ENCODE measurements at places on chromosomes 6 and 20. TPM values are rescaled to one million over a fixed set of nuclear protein-coding genes. Genes with fewer than 3 reads are reported as not detected.

The PRSS16 gene
- 4.0 TPM for total RNA-seq

The SEL1L2 gene
- not detected for total RNA-seq

The GSTA3 gene
- not detected for total RNA-seq

The BTN1A1 gene
- not detected for total RNA-seq

The SCRT2 gene
- not detected for total RNA-seq

The SOX4 gene
- total RNA-seq = 10.4 TPM

The NOTCH4 gene
- 0.63 TPM for total RNA-seq

The SALL4 gene
- total RNA-seq = 1.3 TPM

The APOM gene
- total RNA-seq = 3.5 TPM

The UST gene
- 5.0 TPM for total RNA-seq

The RIPPLY2 gene
- not detected for total RNA-seq

The PSMB8 gene
- total RNA-seq = 20.6 TPM

The SPAG4 gene
- total RNA-seq = 5.2 TPM

The TAF11 gene
- total RNA-seq = 21.3 TPM

The CST1 gene
- 1.5 TPM for total RNA-seq

The ANKEF1 gene
- 6.8 TPM for total RNA-seq

The SLC22A7 gene
- total RNA-seq = not detected

The GTPBP2 gene
- 21.3 TPM for total RNA-seq

The TBXT gene
- not detected for total RNA-seq

The INSM1 gene
- not detected for total RNA-seq

The PTK6 gene
- total RNA-seq = 2.8 TPM

The CPNE5 gene
- total RNA-seq = not detected

The MAS1L gene
- total RNA-seq = not detected
